WERI-Rb-1 (cell line): ENCODE measurements at places on chromosomes 4 and X.

DNA sequence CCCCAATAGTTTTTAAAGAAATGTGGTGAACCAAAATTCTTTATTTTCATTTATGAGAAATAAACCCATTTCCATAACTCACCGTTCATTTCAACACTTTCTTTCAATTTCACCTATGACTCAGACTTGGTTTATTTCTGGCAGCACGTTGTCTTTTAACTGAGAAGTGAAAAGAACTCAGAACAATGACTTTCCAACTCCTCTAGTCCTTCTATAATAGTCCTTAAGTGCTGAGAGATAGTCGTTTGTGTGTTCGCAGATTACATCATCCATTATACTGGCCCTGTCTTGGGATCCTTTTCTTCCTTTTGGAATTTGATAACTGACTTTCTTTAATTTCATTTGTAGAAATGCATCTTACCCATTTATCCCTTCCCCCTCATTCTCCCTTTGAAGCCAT lies 113.6 kb downstream of the GLUD2 start:
- no peak for DNase-seq

- DNase-seq: no peak
Observed at GRCh38 chrX:13700380-13700779, 11.5 kb downstream of the RAB9A start.

DNA sequence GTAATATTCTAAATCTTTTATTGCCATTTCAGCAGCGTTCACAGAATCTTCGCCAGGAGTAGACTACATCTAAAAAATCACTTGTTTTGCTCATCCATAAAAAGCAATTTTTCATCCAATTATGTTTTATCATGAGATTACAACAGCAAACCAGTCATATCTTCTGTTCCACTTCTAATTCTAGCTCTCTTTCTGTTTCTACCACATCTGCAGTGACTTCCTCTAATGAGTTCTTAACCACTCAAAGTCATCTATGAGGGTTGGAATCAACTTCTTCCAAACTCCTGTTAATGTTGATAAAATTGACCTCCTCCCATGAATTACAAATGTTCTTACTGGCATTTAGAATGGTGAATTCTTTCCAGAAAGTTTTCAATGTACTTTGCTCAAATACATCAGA lies 174.4 kb upstream of the BRWD3 start:
- no peak for DNase-seq

DNA sequence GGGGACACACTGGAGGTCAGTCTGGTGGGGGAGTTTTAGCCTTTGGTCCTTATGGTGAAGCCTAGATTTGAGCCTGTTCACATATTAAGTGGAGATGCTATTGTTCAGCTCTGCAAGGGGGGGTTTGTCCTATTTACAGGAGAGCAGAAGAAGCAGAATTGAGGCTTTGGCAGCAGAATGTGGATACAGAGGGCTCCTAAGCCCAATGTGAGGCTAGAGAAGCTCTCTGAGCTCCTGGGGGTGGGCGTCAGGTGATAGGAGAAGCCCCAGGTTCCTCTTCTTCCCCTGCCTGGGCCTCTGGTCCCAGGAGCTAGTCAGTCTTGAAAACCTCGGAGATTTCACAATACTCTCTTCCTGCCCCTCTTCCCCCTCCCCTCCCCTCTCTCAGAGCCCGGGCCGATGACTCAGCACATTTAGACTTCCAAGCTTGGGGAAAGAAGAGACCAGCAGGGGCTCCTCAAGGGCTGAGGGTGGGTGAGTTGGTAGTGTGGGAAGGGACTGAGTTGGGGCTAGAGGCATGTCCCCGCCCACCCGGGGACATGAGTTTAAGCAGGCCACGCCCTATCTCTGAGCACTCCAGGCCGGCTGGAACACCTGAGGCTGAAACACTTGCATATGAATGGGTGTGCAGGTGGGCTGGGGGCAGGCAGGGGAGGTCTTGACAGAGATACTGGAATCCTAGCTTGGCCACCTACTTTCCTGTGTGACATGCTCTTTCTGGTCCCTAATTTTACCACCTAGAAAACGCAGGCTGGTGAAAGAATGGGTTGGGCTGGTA lies 3.4 kb downstream of the TFE3 start:
- DNase-seq: peak; percentile 67

- DNase-seq: no peak
Observed at GRCh38 chr4:48851651-48852050, 20.8 kb downstream of the OCIAD1 start.

DNA sequence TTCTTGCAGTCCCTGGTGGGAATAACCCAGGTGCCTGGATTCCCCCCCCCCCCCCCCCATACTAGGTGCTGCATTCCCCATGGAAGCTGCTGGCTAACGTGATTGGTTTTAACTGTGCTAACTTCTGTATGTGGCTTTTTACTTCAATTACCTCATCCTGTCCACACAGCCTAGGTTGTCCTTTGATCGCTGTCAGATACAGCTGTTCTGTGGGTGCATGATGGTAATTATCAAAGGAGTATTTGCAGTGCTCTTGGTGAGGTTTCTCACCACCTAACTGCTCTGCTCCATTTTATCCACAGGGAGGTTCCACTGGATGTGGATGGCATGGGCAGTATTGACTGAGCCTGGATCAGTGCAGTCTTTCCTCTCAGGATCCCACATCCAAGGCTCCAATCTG lies 93.0 kb downstream of the ZNF518B start:
- DNase-seq: no peak

- peak; percentile 28 for DNase-seq
Observed at GRCh38 chr4:177367336-177367735, 57.7 kb downstream of the NEIL3 start.

DNA sequence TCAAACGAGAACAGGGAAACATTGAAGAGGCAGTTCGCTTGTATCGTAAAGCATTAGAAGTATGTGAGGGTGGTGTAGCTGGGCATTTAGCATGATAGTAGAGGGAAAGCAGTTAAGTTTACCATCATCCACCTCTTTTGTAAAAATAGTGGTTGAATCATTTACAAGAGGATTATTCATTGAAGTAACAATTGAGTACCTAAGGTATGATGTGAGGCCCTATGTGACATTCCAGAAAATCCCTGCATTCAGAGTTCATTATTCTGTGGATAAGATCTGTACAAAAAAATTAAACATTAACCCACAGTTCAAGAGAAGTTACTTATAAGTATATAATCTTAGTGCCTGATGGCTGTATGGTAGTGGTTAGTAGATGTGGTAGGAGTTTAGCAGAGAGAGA lies 22.2 kb upstream of the GCNA start:
- no peak for DNase-seq

DNA sequence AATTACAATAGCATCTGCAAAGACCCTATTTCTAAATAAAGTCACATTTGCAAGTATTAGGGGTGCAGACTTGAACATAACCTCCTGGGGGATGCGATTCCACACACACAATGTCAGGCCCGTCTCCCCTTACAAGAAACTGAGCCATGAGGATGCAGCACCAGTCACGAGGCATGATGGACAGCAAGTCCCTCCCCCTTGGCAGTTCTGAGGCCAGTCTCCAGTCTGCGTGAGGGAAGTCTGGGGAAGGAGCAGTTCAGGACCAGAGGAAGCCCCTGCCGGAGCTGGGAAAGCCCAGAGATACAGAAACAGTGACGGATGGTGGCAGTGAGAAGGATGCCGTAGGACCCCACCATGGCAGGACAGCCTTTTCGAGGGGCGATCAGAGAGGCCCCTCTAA lies 9.4 kb downstream of the FAM53A start:
- no peak for DNase-seq

DNA sequence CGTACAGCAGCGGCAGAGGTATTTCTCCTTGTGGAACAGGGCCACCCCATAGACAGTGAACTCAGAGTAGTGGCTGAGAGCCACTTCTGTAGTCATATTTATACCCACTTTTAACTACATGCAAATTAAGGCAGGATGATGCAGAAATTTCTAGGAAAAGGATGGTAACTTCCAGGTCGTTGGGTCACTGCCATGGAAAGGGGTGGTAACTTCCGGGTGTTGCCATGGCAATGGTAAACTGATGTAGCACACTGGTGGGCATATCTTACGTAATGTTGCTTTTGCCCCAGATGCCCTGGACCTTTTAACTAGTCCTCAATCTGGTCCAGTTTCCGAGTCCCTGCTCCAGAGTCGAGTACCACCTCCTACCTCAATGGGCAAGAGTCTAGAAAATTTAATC lies 154.8 kb upstream of the AGA start:
- DNase-seq: no peak

DNA sequence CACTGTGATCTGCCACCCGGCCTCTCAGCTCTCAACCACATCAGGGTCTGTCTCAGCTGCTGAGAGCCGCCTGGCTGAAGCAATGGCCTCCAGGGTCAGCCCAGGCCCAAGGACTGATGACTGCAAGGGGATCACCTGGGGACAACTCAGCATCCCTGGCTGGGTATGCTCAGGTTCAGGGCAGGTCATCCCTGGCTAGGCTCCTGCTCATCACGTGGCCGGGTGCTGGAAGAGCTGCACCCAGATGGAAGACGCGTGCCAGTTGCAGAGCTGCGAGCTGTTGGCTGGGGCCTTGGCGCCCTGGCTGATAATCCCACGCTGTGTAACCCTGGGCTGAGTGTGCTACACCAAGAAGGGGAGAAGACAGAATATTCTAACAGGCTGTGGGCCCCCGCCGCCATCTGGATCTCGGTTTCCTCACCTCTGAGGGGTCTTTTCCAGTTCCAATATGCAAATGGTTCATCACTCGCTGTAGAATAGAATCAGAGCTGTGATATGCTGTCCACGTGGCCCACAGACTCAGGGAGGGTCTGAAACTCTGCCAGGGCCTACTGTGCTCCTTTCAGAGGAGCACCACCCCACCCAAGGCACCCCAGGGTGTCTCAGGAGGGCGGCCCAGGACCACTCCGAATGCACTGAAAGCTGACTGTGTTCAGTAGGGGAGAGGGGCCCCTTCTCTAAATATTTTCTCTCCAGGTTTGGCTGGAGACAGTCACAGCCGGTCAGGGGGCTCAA lies 338.8 kb downstream of the BCOR start:
- peak; percentile 94 for DNase-seq

DNA sequence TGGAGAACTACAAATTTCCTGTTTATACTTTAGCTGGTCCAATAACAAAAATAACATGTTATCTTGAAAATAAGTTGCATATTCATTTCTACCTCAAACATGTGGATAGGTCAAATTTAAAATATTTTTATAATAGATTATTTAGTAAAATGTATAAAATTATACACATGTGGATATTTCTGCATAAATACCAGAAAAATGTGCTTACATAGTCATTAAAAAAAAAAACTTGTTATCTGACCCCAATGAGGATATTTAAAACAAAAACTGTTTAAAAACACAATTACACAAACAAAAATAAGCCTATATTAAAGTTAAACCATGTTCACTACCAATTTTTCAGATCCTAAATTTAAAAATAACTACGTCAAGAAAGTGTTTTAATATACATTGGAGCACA lies 28.1 kb downstream of the FBXO8 start:
- DNase-seq: no peak

DNA sequence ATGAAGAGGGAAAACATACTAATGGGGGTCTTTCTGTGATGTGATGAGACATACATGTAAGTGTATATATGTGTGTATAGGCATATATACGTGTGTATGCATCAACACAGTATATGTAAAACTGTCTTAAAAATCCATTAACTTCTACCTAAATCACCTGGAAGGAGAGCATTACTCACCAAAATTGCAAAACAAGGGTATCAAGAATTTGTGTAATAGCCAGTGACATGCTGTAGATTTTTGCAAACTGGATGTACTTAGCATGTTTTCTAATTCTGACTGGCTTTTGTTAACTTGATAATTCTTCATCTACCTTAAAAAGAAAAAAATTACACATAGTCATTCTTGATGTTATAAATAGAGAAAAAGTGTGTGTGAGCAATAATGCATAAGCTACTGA lies 104.7 kb downstream of the PRRG1 start:
- no peak for DNase-seq

- DNase-seq: no peak
Observed at GRCh38 chr4:155569960-155570515, 96.6 kb upstream of the GUCY1A1 start.

GRCh38 chrX:54695816-54696487 lies 102.1 kb downstream of the ITIH6 start:
- DNase-seq: no peak

DNA sequence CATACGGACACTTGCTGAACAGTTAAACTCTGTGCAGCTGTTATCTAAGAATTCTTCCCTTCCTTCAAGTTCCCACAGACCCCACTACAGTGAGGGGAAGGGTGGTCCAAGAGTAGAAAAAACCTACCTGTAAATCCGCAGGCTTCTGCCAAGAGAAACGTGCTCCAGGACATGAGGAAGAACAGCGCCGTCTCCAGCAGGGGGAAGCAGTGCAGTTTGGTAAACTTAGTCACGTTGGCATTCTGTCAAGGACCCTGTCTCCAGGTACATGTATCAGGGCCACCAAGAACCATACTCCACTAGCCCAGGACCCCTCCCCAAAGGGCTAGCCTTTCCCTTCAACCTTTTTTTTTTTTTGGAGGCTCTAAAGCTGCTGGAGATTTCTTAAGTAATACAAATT lies 79.9 kb downstream of the CHST7 start:
- peak; percentile 30 for DNase-seq

- DNase-seq: no peak
Observed at GRCh38 chr4:54099748-54100574, at the start of gene GSX2. GSX2 (plus strand) TSS chr4:54100163; CDS start chr4:54100345, 182 bp downstream.

GRCh38 chrX:15016051-15016450 lies 142.8 kb downstream of the MOSPD2 start:
- no peak for DNase-seq

- no peak for DNase-seq
Observed at GRCh38 chrX:108601276-108601675, 135.1 kb downstream of the IRS4 start.

DNA sequence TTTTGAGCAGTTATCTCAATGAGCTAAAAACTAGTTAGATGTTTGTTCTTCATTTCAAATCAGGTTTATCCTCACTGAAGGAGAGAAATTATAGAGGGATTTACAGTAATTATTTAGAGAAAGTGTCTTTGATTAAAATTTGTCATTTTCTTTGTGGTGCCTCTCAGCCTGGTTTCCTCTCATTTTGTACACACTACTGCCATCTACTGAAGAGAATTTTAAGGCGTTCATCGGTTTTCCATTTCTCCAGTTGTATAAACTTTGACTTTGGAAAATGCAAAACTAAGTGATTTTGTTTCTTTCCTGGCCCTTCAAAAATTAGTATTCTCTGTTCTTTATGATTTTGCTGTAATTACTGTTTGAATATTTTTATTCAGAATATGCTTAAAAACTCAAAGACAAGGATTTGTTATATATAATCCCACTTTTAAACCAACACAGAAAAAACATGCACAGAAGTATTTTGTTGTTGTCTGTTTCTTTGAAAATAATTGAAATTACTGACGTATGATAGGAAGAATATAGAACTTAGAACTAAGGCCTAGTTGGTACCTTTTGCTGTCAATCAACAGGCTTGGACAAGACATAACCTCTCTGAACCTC lies 34.4 kb upstream of the ANXA3 start:
- DNase-seq: no peak

DNA sequence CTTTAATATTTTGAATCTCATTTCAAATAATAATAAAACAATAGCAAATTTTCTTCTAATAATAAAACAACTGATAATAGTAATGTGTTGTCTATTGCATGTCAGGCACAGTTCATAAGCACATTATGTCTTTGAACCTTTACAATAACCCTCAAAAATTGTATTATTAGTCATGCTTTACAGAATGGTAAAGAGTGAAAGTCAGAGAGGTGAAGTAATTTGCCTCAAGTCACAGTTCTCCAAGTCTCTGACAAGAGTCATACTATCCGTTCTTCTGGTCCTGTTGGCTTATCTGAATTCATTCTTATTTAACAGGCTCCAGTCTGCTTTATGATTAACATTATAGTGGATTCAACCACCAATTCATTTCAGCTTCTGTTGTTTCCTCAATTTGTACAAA lies 313.0 kb downstream of the AFF2 start:
- no peak for DNase-seq

- DNase-seq: no peak
Observed at GRCh38 chrX:154465601-154466000, 7.5 kb downstream of the PLXNA3 start.

GRCh38 chr4:83613994-83614393 lies 78.1 kb downstream of the GPAT3 start:
- DNase-seq: no peak
